ENCODE measurements at places on chromosomes 7 and 10.

DNA sequence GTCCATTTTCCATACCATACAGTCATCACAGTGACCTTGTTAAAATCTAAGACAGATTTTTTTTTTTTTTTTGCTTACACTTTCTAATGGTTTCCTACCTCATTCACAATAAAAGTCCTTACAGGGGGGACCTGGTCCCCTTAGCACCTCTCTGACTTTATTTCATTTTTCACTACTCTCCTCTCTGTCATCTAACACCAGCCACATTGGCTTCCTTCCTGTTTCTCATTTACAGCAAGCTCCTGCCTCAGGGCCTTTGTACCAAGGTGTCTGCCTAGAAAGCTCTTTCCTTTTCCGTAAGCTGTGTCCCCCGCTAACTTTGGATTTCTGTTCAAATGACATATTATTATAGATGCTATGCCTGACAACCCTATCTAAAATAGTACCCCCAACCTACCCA lies 27.7 kb downstream of the CC2D2B start:
- no peak for DNase-seq

- DNase-seq: no peak
These were observed 237.4 kb downstream of the ELMO1 start for GRCh38 chr7:37211097-37211880.

- DNase-seq: no peak
These were observed 23.7 kb downstream of the SH2B2 start for GRCh38 chr7:102310414-102310815.

GRCh38 chr10:103197903-103198302 lies 4.8 kb upstream of the NT5C2 start:
- DNase-seq: peak; percentile 41

DNA sequence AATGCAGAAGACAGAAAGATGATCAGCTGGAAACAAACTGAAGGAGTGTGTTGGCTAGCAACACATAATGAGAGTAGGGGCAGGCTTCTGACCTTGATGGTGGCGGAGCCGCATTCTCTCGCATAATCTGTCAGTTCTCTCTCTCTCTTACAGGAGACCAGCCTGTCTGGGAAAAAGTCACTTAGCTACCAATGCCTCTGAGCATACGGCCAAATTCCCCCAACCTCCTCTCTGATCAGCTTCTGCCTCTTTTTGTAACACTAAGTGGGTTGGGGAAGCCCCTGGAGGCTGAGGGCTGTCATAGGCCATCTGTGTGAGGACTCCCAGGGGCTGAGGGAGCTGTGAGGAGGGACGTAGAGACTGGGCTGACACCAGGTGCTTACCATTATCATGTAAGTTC lies 104.6 kb downstream of the HIPK2 start:
- DNase-seq: no peak

DNA sequence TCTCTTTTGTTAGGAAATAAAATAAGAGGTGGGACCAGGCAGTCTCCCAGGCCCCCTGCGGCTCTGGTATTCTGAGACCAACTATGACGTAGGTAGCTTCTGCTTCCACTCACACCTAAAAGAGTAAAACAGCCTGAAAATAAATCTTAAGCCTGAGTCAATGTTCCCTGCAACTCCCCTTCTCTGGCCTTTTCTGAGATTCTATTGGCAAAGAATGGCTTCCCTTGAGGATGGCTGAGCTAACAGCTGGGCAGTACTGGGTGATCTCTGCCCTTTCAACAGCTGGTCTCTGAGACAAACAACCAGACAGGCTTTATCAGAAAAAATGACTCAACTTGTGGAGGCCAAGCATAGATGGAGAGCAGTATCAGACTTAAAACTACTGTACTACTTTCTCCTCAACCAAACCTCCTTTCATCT lies 58.7 kb downstream of the CREB3L2 start:
- no peak for DNase-seq

DNA sequence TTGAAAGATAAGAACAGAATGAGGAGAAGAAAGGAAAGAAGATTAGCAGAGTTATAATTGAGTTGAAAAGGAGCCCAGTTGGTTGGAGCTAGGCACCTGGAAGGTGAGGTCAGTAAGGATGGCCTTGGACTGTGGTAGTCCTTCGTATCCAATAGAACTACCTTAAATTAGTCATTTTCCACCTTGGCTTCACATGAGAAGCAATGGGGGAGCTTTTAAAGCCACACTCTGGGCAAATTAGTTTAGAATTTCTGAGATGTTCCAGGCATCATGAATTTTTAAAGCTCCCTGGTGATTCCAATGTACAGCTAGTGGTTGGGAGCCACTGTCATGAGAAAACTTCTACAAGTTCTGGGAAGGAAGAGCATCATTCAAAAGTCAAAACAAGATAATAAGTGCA lies 27.3 kb upstream of the CYP3A5 start:
- DNase-seq: no peak

DNA sequence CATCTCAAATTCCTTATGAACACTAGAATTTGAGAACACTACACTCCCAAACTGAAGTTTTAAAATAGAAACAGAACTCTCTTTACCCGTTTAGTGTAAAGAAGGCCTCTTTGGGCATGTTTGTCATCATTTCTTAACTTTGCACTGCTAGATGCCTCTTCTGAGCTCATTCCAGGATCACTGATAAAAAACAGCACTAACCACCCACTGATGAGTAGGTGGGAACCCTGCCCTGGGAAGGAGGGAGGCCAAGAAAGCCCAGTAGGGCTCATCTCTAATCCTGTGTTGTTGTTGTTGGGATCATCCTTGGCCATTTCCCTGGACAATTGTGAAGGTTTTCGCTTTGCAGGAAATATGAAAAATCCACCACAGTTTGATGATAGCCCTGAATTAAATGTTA lies 68.2 kb downstream of the CUBN start:
- no peak for DNase-seq

DNA sequence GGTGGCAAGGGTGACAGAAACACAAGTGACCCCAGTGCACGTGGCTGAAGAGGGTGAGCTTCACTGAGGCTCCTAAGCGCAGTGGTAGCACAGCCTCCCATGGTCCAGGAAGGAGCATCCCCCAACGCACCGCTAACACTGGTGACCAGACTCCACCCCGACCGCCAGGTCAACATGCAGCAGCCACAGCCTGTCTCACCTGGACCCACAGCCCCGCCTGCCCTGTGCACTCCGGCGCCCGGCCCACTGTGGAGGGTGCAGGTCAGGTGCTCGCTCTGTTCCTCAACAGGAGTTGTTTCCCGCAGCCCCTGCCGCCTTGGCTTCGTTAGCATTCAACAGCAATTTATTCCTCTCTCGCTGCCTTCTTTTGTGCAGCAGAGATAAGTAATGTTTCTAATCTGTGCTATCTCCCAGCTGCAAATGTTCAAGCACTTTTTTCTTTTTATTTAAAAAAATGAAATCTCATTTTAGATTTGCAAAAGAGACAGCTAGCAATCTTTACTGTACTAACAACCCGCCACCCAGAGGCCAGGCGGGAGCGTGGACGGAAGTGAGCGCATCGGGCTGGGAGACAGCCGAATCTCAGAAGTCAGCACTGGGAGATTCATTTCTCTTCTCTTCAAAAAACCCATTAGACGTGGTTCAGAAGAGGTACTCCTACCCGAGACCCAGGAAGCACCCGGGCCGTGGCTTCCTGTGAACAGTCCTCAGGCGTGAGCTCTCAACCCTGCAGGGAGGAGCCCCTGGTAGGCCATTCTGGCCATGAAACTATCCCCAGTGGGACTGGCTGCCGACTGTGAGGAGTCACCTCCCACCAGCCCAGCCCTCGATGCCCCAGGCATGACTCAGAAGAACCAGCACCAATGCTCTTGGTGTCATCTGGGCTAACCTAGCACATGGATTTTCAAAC lies 133.4 kb downstream of the MAD1L1 start:
- DNase-seq: peak; percentile 87

GRCh38 chr7:835021-835420 lies 2.7 kb downstream of the SUN1 start:
- DNase-seq: no peak

DNA sequence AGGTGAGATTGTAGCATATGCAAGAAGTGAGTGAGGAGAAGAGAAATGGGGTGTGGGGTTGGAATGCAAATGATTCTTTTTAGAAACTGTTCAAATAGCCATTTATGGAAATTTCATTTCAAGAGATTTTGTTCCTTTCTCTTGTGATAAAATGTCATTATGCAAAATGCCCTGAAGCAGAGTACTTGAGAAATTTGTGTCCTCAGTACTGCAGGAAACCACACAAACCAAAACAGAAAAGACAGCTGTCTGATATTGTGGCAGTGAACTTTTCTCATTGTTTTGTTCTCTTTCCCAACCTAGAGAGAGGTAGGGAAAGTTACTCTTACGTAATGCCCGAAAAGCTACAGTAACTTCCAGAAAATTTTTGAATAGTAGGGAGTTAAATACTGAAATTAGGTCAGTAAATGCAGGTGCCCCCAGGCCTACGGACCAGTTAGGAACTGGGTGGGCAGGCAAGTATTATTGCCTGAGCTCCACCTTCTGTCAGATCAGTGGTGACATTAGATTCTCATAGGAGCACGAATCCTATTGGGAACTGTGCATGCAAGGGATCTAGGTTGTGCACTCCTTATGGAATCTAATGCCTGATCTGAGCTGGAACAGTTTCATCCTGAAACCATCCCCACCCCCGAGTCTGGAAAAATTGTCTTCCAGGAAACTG lies 34.0 kb downstream of the DLD start:
- peak; percentile 60 for DNase-seq

- no peak for DNase-seq
These were observed 24.6 kb downstream of the JAZF1 start for GRCh38 chr7:28155964-28156363.

GRCh38 chr10:24814568-24815313 lies 91.1 kb upstream of the ARHGAP21 start:
- DNase-seq: no peak

GRCh38 chr7:3380034-3380433 lies 79.0 kb downstream of the SDK1 start:
- DNase-seq: no peak

GRCh38 chr7:33774762-33775523 lies 130.4 kb upstream of the BMPER start:
- DNase-seq: no peak

GRCh38 chr10:73819513-73820093 lies 8.2 kb upstream of the NDST2 start:
- DNase-seq: no peak

DNA sequence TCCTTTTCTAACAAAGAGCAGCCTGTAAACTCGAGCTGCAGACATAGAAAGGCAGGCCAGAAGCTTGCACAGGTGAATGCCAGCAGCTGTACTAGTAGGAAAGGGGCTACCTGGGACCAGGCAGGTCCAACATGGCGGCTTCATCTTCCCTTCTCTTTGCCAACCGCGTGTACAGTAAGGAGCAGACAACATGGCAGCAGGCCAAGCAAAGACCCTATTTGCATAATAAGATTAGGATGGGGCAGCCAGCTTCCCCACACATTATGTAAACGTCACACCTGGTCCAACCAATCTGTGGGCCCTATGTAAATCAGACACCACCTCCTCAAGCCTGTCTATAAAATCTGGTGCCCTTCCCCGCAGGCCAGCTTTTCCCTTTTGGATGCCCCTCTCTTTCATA lies 1186.5 kb upstream of the AUTS2 start:
- no peak for DNase-seq

DNA sequence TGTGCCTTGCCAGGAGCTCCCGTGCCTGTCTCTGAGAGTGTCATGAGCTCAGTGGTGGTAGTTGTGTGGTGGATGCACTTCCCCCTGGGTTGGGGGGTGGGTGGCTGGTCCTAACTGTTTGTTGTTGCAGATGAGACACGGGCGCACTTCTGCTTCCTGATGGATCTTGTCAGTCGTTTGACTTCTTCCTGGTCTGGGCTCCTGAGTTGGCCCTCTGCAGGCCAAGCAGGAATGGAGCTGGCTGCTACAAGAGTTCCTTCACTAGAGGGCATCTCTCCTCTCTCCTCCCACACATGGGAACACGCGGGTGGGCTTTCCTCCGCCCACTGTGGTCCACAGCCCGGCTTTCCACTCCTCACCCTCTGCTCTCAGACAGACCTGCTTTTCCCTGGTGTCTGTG lies 82.0 kb downstream of the BMS1 start:
- DNase-seq: peak; percentile 70

- DNase-seq: no peak
These were observed 166.4 kb downstream of the GFRA1 start for GRCh38 chr10:116106611-116107010.

GRCh38 chr10:101763141-101763846 lies 12.6 kb downstream of the FGF8 start:
- DNase-seq: no peak

GRCh38 chr10:110529596-110530011 lies 31.9 kb downstream of the DUSP5 start:
- no peak for DNase-seq
